ENCODE measurements at places on chromosomes 11 and 22.

DNA sequence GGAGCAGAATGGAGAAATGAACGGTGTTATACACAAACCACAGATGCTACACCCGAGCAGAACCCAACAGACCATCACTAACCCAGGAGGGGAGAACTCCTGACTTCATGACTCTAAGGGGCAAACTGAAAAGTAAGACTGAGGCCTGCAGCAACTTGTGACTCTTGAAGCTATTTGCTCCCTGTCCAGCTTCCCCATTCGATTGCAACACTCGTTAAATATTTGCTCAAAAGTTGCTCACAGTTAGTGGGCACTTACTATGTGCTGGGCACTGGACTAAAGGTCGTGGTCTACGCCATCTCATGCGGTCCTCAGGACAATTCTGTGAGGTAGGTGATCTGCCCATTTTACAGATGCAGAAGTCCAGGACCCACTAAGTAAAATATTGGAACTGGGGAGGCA is 9.5 kb upstream of the ADA2 start:
- DNase-seq, result no peak

DNA sequence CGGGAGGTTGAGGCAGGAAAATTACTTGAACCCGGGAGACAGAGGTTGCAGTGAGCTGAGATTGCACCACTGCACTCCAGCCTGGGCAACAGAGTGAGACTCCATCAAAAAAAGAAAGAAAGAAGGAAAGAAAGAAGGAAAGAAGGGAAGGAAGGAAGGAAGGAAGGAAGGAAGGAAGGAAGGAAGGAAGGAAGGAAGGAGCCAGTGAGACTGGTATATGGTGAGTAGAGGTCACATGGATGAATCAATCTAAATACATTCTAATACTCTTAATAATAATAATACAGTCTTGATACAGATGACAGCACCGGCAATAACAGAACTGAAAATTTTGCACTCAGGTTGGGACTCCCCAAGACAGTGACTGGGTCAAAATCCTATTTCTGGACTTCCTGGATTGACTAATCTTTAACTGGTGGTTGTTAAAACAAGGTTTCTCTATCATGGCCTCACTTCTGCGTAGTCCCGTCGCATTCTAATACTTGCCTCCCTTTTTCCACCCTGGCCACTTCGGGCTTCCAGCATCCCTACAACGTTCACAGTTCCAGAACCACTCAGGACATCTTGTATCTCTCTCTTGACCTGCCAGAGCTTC is 53.5 kb upstream of the EIF3M start:
- no peak for DNase-seq

DNA sequence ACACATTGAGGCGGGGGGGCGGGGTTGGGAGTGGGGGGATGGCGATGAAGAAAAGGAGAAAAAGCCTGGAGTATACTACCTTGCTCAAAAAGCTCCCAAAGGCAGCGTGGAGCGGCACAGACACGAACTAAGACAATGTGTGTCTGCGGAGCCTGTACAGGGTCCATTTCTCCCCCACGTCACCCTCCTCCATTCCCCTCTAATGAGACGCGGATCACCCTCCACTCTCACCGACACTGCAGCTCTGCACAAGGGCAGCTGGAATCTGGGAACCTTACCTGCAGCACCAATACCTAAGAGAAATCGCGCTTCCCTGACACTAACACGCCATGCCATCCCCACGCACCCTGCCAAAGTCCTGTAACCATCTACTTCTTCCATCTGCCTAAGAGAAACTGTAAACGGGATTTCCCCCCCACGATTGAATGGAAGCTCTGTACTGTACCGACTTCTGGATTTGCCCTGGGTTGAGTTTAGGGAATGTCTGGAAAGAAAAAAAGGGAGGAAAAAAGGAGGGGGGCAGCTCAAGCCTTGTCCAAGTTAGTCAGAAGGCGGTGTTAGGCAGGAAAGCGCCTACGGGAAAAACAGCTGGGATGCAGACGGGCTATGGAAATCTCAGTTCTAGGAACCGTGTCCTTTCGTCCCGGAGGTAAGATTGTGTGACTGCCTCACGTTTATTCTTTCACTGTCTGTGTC is 125.7 kb upstream of the C11orf58 start:
- DNase-seq, result no peak

- no peak for DNase-seq
These were observed 21.2 kb downstream of the TXN2 start for GRCh38 chr22:36460202-36460601.

- DNase-seq, result no peak
These were observed 41.9 kb downstream of the RTN4R start for GRCh38 chr22:20226077-20226716.
